GM23248 (cell line): ENCODE measurements at places on chromosomes 7 and 10. TPM values are rescaled to one million over a fixed set of nuclear protein-coding genes. Genes with fewer than 3 reads are reported as not detected.

DNA sequence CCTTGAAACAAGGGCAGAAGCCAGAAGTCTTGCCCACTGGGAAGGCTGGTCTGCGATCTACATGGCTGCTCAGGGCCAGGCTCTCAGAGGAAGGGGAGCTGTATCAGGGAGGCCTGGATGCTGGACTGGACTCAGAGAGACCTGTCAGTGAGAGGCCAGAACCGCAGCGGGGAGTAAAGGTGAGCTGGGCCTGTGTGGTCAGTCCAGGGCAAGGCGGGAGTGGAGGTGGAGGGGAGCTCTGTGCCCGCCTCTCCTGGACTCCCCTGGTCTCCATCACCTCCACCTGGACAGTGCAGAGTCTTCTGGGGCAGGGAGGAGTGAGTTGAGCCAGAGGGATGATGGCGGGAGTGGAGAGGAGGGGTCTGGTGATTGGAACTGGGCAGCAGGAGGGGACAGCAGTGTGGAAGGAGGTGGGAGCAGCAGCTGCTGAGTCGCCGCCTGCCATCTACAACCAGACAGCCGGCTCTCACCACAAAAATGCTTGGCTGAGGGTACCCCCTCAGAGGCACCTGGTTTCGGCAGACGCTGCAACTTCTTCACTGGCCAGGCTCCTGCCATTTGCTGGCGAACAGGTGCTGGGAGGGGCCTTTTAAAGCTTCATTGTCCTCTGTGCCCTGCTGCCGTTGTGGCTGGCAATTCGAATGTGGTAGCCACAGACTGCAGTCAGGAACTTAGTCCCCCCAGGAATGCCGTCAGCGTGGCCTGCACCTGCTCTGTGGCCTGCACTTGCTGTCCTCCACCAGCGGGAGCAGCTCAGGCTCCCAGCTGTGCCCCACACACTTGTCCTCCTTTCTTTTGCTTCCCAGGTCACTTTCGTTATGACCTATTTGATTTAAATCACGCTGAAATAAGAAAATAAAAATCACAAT, 3.5 kb downstream of the RASSF4 start:
- H3K4me3 ChIP-seq = no peak overlapping the region
- peaks cover 6% of the 10 kb centered on the region for H3K4me1 ChIP-seq
- H3K27me3 ChIP-seq = no peaks in the 10 kb centered on the region
- H3K36me3 ChIP-seq = no peaks in the 10 kb centered on the region

- no peak overlapping the region for H3K4me3 ChIP-seq
- no peaks in the 10 kb centered on the region for H3K36me3 ChIP-seq
- H3K27me3 ChIP-seq = no peaks in the 10 kb centered on the region
- H3K4me1 ChIP-seq = no peaks in the 10 kb centered on the region
These were observed 3.8 kb downstream of the VPS41 start for GRCh38 chr7:38905056-38905759.

PTF1A gene
- polyA plus RNA-seq = not detected in 2 replicates

PDGFA gene
- 4.7 and 5.1 TPM in 2 replicates for polyA plus RNA-seq

DNA sequence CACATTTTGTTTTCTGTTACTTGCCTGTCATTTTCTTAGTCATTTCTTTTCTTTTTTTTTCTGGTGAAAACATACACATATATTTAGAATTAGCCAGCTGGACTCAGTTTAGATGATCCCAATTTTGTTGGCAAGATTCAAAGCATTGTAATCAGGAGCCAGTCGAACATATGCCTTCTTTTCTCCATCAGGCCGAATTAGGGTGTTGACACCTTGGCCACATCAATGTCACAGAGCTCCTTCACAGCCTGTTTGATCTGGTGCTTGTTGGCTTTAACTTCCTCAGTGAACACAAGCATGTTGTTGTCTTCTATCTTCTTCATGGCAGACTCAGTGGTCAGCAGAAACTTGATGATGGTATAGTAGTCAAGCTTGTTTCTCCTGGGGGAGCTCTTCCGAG, 32.6 kb downstream of the PHF14 start:
- H3K27ac ChIP-seq = no peak overlapping the region
- H3K36me3 ChIP-seq = no peaks in the 10 kb centered on the region; the same call in 1 of the 2 replicates
- no peak overlapping the region for H3K4me3 ChIP-seq
- H3K4me1 ChIP-seq = no peaks in the 10 kb centered on the region
- H3K27me3 ChIP-seq = no peaks in the 10 kb centered on the region

- peak; percentile 13 for DNase-seq
- H3K36me3 ChIP-seq = no peaks in the 10 kb centered on the region
- H3K27ac ChIP-seq = no peak overlapping the region
- H3K27me3 ChIP-seq = no peaks in the 10 kb centered on the region
- H3K4me1 ChIP-seq = no peaks in the 10 kb centered on the region
- H3K4me3 ChIP-seq = no peak overlapping the region
These were observed 42.0 kb downstream of the GALNT17 start for GRCh38 chr7:71173955-71174354.

NEURL1 gene
- 1.5 TPM in 2 replicates for polyA plus RNA-seq

- H3K36me3 ChIP-seq = no peaks in the 10 kb centered on the region
- H3K27me3 ChIP-seq = no peaks in the 10 kb centered on the region
- peak overlapping the region; percentile 27 for H3K27ac ChIP-seq
- DNase-seq = peak; percentile 69
- H3K4me3 ChIP-seq = no peak overlapping the region
These were observed 23.6 kb upstream of the CD36 start for GRCh38 chr7:80614851-80615271.

GRCh38 chr10:4343873-4344272, 482.1 kb upstream of the AKR1E2 start:
- peak overlapping the region; percentile 97 for H3K27ac ChIP-seq
- DNase-seq = peak; percentile 57
- no peaks in the 10 kb centered on the region for H3K36me3 ChIP-seq
- H3K27me3 ChIP-seq = no peaks in the 10 kb centered on the region

GATA3 gene
- not detected in 2 replicates for polyA plus RNA-seq

- no peaks in the 10 kb centered on the region for H3K36me3 ChIP-seq
- H3K4me1 ChIP-seq = no peaks in the 10 kb centered on the region
- DNase-seq = no peak
These were observed 2.4 kb downstream of the RASGEF1A start for GRCh38 chr10:43264344-43264964.

MYL7 gene
- 1.7 TPM in 1 of 2 replicates, not detected in the other for polyA plus RNA-seq

DNA sequence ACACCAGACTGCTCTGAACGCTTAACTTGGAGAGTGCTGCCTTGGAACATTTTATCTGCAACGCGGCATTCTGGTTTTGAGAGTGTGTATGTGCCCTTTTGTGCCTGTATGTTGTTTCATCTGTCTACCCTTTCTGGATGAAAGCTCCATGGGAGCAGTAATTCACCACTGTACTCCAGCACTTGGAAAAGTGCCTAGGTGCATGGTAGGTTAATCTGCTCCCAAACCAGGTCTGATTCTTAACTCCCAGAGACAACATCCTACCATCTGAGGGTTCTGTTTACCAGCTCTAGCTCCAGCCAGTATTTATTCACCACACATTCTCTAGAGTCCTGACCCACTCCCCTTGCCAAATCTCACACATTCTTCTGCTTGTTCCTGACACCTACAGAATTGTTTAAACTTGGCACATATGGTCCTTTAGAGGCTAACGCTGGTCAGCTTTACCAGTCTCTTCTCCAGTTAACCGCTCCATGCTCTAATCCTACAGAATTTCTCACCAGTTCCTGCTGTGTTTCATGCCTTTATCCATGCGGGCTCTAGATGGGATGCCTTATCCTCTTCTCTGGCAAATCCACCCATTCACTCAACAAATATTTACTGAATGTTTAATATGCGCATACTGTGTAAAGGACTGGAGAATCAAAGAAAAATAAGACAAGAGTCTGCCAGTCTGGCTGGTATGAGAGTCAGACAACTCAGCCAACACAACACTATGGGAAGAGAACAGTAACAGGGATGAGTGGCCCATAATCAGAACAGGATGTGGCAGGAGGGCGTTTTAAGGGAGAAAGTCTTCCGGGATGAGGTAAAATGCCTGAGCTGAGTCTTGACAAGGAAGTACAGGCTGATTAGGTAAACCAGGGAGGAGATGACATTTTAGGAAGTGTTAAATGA, 46.3 kb downstream of the MTPN start:
- DNase-seq = peak; percentile 93
- peaks cover 25% of the 10 kb centered on the region for H3K4me1 ChIP-seq
- 0 out of 2 replicates have a peak, but pooled peaks cover 20% of the 10 kb centered on the region for H3K36me3 ChIP-seq
- peak overlapping the region; percentile 29; the same call in 1 of the 2 replicates for H3K4me3 ChIP-seq
- no peaks in the 10 kb centered on the region for H3K27me3 ChIP-seq
